Inflammatory macrophage (primary cell): ENCODE measurements at places on chromosomes 7 and 10.
A peak's percentile ranks its signal among the peaks of the same experiment; 100 is the strongest.

GRCh38 chr10:23980094-23980493 lies 228.8 kb upstream of the KIAA1217 start:
- DNase-seq = no peak

DNA sequence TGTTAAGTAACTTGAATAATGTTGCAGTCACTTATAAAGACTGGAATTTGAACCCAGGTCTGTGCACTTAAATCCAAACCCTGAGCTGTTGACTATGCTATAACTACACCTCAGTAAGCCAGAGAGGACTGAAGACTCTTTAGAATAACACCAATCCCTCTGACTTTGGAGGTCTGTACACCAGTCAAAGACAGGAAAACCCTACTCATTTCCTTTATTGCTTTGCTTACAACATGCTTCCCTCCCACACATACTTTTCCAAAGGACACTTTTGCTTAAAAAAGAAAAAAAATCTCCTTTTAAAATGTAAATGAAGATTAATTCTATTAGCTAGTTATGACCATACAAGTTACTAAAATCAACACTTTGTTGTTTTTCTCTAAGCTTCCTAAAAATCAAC lies 184.7 kb upstream of the KCTD7 start:
- DNase-seq = peak; percentile 34

GRCh38 chr7:20783125-20783699 lies 3.5 kb downstream of the SP8 start:
- DNase-seq = no peak

DNA sequence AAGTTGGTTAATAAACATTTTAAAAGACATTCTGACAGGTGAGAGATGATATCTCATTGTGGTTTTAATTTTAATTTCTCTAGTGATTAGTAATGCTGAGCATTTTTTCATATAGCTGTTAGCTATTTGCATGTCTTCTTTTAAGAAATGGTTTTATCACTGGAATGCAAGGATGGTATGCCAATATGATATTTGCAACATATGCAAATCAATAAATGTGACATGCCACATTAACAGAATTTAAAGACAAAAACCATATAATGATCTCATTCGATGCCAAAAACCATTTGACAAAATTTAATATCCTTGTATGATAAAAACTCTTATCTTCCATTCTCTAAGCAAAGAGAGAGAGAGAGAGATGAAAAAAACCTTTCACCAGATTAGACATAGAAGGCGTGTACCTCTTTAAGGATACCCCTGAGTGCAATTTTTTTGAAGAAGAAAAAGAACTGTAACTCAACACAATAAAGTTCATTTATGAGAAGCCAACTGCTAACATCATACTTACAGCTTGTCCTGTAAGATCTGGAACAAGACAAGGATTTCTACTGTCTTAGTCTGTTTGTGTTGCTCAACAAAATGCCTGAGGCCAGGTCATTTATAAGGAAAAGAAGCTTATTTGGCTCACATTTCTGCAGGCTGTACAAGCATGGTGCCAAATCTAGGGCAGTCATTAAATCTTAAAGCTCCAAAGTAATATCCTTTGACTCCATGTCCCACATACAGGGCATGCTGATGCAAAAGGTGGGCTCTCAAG lies 39.7 kb upstream of the ZMYND11 start:
- no peak for DNase-seq

DNA sequence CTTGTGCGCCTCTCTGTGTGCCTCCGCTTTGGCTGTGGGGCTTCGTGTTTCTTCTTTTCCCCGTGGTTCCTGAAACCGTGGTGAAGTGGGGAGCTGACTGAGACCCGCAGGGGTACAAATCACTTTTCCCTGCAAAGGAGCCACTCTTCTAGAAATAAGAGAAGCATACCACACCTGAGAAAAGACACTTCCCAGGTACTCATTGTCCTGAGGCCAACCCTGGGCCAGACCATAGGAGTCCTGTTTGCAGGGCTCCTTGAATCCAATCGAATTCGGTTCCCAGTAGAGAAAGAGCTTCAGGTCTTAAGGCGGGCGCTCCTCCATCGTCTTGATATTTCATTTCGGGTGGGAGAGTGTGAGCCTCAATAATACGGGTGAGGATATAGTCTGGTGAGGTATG lies 32.4 kb upstream of the ZNF273 start:
- no peak for DNase-seq

DNA sequence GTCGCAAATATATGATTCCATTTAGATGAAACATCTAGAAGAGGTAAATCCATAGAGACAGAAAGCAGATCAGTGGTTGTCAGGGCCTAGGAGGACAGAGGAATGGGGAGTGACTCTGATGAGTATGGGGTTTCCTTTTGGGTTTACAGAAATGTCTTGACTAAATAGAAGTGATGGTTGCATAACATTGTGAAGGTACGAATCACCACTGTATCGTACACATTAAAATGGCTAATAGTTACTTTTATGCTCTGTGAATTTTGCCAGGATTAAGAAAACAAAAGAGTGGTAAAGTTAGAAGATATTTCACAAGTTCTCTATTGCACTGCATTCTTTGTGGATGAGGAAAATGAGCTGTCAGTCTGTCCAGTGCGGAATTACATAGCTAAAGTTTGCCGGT lies 407.4 kb downstream of the KCNMA1 start:
- DNase-seq = no peak

DNA sequence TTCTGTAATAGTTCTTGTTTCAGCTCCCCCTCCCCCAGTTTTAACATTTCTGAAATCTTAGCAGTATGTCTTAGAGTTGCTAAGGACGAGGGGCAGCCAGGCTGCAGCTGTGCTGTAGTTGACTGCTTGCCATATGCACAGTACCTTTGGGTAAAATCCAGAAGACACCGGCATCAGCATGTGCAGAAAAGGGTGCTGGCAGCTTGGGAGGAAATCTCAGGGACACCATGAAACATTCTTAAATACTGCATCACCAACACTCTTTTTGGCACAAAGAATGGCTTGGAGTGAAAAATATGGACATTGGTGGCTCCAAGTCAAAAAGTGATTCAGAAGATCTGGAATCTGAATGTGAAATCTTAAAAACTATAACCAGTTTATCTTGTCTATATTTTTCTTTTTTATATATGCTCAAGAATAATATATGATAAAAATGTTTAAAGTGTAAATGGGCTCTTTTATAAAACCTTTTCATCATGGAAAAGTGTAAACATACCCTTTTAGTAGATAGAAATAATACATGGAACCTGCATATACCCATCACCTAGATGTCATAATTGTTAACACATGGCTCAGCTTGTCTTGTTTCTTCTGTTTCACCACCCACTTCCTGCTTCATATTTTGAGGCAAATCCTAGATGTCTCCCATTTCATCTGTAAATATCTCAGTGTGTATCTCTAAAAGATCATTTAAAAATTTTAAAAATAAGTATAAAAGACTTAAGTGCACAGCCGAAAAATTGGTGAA lies 34.4 kb upstream of the ARMS2 start:
- no peak for DNase-seq
